ENCODE measurements at places on chromosomes 6 and 20. TPM values are rescaled to one million over a fixed set of nuclear protein-coding genes. Genes with fewer than 3 reads are reported as not detected.

Gene PTCRA
- not detected for polyA plus RNA-seq

Gene WASF1
- 12.8 TPM for polyA plus RNA-seq

DNA sequence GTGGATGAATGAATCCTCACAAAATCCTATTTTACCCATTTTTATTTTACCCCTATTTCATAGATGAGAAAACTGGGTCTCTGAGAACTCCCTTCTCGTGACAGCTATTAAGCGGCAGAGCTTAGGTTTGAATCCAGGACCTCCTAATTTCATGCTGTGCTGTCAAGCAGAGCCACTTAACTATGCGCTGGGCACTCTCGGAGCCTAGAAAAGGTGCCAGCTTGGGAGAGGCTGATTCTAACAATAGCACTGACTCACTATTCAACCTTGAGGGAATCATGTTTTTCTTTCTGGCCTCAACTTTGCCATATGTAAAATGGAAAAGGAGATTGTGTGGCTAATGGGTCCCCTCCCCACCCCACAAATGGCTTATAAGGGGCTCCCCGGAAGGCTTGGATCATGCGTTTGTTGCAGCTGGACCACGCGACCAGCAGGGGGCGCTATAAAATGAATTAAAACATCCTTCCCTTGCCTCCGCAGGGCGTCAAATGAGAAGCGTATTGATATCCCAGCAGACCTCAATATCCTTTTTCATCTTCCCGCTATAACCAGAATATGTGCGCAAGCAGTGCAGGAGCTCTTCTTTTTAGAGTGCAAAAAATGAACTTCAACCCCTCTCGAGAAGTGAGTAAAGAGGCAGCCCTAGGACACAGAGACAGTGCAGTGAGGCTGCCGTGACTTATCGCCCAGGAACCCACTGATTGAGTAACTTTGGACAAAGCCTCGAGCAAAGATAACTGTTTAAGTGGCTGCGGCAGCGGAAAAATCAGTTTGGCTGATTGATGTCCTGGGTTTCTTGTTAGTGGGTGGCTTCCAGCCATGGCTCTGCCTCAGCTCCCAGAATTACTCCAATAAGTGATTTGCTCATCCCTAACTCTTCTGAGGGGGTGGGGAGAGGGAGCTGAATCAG lies 12.8 kb upstream of the PDYN start:
- DNase-seq: peak; percentile 50

GRCh38 chr6:109093732-109094415 lies 772 bp downstream of the SESN1 start:
- DNase-seq: no peak

- DNase-seq: no peak
Observed at GRCh38 chr20:49630396-49630951, 62.5 kb upstream of the PTGIS start.
